ENCODE measurements at places on chromosomes 4 and X. TPM values are rescaled to one million over a fixed set of nuclear protein-coding genes. Genes with fewer than 3 reads are reported as not detected.

Gene GPRIN3
- 16.5 TPM for polyA plus RNA-seq

Gene FHDC1
- not detected for polyA plus RNA-seq

Gene TRIM60
- not detected for polyA plus RNA-seq

Gene STATH
- not detected for polyA plus RNA-seq

Gene TMEM271
- polyA plus RNA-seq: not detected

DNA sequence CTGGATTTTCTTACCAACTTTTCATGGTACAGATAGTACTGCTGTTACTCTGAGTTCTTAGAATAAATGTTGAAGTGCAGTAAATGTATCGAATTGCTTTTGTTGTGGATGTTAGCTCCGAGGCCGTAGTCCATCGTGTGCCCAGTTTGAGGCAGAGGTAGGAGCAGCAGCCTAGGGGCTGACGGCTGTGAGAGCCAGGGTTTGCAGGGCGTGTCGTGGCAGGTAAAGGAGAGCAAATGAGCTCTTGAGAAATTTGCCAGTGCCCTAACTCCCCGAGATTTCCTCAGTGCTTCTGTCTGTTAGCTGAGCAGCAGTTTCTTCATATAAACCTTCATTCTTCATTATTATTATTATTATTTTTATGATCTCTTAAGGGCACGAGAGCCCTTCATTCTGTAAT, 21.6 kb downstream of the PRIMPOL start:
- no peak for DNase-seq

GRCh38 chr4:126960760-126961159, 672.0 kb upstream of the INTU start:
- DNase-seq: no peak

DNA sequence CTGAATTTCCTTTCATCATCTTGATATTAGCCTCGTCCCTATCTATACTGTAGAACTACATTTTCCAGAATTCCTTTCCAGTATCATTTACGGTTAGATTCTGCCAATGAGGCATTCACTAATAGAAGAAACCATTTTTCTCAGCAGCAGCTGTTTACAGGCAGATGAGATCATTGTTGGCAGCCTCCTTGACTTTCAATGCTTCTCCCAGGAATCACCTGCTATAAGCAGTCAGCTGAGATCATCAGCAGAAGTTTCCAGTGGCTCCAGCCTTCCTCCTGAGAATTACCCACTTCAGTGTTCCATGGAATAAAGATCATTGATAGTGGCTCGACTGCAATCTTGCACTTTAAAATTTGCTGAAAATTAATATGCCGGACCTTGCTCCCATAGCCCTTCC, 157.3 kb upstream of the TET2 start:
- DNase-seq: no peak

GRCh38 chr4:83783215-83783614, 247.3 kb downstream of the GPAT3 start:
- no peak for DNase-seq

GRCh38 chr4:104859601-104860237, 287.0 kb upstream of the TET2 start:
- no peak for DNase-seq

DNA sequence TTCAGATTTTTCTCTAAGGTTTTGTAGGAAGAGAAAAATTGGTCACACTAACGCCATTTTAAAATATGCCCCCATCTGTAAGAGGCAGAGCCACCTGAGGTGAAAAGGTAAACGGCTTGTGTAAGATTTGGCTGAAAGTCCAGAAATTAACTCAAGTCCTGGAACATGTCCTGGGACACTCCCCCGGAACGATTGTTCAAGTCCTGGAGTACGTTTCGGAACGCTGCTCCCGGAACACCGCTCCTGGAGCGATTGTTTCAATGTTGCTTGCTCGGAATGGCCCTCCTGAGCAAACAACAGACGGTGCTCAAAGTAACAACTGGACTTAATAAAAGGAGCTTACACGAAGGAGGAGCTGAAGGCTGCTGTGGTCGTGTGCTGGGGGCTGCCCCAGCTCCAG, 796.5 kb upstream of the SLIT2 start:
- no peak for DNase-seq

DNA sequence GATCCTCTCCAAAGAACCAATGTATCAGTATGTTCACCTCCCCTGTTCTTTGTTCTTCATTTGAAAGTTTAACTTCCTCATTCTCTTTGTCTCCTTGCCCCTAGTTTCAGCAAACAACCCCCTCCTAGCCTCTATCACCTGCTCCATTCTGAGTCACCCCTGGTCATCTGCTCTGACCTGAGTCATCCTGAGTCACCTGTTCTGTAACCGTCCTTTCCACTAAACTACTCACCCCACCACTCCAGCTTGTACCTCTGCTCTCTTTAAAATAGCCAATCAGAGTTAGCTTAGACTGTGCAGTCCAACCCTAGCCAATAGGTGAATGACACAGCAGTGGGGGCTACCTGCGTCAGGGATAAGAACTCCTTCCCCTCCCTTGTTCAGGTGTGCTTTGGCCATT, 249.8 kb upstream of the AADAT start:
- no peak for DNase-seq

- DNase-seq: no peak
Observed at GRCh38 chrX:39731735-39732134, 366.0 kb downstream of the BCOR start.

DNA sequence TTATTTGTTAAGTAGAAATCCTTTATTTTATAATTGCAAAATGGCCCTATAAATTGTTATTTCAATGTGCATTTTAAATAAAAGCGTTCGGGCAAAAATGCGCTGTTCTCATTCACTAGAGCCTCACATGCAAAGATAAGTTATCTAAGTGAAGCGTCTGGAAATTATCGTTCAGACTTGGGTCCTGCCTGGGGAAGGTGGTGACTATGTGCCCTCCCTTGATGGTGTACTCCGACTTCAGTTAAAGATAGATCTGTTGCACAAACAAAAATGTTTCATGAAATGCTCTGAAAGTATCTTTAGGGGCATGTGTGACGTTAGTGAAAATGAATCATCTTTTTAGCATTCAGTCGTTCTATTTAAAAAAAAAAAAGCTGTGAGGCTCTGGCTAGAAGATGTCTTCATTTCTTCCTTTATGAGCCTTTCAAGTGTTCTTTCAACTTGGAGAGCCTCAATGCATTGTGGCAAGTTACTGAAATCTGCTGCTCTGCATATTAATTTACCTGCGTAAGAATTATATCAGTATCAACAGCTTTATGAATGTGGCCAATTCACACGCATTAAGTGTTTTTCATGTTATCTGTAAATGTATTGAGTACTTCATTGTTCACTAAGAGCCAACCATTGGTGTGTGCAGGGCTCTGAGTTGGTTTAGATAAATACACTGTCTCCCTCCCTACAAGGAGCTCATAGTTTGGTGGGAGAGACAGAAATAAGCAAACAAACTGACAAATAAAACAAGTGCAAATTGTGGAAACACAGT, 83.0 kb downstream of the AFF1 start:
- DNase-seq: no peak

DNA sequence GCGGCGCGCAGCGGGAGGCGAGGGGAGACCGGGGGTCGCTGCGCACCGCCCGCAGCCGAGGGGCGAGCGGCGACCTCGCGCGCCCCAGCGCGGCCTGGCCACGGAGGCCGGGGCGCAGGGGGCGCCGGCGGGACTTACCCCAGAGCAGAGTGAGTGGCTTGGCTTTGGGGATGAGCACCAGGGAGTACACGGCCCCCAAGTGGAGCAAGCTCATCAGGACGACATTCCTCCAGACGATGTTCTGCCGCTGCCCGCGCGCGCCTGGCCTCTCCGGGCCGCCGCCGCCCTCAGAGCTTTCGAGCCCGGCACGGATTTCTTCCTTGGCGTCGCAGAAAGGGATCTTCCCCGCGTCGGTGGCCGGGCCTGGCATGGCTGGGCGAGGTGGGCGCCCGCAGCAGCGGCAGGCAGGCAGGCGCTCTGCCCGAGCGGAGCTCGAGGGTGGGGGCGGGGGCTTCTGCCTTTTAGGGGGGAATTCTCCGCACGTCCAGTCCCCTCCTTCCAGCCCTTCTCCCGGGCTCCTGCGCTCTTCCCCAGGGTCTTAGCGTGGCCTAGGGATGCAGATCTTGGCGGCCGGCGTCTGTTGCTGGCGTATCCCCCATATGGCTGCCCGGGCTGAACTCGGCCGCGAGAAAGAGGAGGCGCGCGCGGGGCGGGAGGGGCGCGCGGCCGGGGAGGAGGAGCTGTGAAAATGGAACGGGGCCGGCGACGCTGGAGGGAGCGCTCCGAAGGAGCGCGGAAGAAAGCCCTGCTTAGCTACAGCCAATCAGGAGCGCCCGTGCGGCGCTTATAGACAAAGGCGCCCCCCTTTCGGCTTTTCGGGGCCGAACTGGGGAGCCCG, at the start of gene SCD5:
Gene SCD5, minus strand, starts transcription at position 629 of the 838 bp plus-strand sequence. Its CDS starts 259 bp downstream, at position 370.
- peak; percentile 75 for DNase-seq

DNA sequence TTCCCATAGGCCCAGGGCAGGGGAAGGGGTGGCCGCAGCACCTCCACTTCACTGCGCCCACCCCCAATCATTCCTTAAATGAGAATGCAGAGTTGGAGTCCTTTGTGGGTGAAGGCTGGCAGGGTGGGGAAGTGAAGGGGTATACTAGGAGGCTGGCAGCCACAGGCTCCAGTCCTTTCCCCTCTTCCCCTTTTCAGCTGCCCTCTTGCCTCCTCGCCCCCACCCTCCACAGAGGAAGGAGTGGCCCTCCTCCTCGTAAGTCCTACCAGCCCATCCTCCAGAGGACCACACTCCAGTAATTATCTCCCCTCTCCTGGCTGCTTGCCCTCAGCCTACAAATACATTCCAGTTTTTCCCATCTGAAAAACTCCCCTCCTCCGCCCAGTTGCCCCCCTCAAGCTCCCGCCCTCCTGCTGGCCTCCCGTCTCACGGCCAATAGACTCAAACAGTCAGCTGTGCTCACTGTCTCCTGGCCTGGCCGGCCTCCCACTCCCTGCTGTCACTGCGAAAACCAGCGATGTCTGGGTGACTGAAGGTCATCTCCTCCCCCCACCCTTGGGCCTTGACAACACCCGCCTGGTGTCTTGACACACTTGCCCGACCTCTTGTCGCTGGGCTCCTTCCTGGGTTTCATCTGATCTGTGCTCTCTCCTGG, 38.8 kb downstream of the EFNB1 start:
- no peak for DNase-seq

GRCh38 chr4:4754641-4755040, 104.8 kb upstream of the MSX1 start:
- no peak for DNase-seq

DNA sequence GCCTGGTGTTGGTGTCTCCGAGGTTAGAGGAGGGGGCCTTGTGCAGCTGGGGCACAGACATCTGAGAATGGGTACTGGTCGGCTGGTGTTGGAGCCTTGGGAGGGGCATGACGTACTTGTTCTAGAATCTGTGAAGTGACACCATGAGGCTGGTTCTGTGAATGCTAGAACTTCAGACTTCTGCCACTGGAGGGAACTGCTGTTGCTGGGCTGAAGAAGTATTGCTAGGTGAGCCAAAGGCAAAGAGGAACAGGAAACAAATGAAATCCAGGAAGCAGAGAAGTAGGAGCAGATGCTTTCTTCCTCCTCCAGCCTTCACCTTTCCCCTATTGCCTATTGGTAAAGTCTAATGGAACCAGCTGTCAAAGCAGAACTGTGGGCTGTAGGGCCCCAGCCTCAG, 120.9 kb upstream of the DDIT4L start:
- DNase-seq: no peak

- no peak for DNase-seq
Observed at GRCh38 chrX:150200820-150201287, 162.3 kb upstream of the MAMLD1 start.

DNA sequence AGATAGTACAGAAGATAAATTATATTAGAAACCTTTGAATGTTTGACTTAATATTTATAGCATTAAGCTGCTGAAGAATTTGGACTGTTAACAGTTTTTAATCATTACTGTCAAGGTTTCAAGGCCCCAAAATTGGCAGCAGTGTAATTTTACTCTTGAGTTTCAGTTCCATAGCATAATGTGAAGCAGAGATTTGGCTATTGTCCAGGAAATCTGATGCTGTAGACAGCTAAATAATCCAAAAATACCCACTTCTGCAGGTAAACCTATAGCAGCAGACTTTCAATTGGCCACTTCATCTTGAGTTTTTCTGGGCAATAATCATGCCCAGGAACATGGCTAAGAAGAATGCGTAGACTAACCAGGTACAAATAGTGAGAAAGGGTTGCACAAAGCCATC, 85.0 kb downstream of the RCHY1 start:
- DNase-seq: no peak

DNA sequence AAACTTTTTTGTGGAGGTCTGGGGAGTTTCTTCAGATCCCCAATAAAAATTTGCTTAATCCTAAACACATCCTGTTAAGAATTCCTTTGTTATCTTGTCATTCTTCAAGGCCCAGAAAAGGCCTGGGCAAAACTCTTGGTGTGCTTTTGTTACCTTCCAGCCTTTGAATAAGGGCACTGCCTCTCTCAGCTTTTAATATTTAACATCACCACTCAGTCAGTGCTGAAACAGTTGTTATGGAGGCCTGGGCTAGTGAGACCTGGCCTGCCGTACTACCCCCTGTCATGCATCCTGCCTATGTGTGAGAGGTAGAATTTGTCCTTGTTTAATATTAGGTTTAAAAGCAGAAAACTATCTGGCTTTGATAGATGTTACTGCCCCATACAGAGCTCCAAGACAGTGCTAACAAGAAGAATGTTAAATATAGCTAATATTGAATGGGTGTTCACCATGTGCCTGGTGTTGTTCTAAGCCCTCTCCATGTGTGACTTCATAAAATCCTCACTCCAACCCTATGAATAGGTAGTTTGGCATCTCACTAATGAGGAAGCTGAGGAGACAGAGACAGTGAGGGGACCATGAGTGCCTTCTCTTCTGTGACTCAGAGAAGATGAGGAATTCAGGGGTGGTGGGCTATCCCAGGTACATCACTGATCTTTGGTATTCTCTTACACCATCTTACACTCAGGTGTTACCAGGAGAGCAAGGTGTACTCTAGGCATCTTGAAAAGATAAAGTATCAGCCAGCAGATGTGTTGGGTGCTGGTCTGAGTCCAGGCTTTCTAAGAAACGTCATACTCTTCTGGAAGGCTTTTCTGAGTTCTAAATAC, 6.2 kb downstream of the PPP1R2C start:
- no peak for DNase-seq

DNA sequence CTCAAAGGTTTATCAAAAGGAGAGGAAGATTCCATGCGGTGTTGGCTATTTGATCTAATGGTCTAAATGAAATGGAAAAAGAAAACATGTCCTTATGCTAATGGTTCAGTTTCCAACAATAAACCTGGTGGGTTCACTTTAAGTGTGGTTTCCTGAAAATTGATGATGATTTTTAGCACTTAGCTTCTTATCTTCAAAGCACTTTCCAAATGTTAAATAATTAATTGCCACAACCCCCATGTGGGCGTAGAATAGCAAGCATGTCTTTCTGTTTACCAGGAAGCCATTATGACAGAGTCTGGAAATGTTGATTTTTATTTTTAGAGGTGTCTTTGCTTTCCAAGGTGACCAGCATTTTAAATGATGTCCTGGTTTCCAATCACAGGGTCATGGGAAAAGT, 134.8 kb upstream of the SLC4A4 start:
- no peak for DNase-seq

DNA sequence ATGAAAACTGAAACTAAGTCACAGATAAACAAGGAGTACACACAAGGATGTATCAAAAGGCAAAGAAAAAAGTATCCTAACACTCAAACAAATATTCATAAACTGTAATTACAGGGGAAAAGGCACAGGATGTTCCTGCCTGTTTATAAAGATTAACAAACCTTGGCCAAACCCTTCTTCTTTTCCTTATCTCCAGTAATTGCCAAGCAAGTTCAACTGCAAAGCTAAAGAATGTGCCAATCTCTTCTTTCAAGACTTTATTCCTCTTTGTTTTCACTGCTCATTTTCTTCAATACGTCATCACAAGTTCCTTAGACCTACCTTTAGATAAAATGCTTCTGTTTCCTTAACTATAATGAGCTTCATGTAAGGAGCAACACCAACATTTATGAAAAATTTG, 171.2 kb downstream of the AMELX start:
- DNase-seq: no peak

- no peak for DNase-seq
Observed at GRCh38 chr4:117157360-117157759, 72.0 kb upstream of the TRAM1L1 start.

Measured in CD8-positive, alpha-beta memory T cell (primary cell).